ENCODE measurements at places on chromosomes 16 and 17.

DNA sequence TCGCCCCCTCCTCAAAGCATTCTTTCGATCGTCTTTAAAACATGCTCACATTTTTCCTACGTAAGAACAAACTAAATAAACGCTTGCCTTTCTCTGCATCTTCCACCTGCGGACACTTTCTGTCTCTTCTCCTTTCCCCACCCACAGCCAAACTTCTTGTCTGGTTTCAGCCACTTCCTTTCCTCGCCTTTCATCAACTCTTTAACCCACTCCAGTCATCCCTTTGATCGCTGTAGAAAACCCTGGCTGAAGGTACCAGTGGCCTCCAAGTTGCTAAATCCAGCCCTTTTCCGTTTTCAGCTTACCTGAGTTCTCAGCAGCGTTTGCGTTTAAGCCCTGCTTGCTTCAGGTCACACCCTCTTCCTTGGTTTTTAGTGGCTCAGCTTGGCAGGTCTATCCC, 483 bp downstream of the RPA1 start:
- peak; percentile 49 for DNase-seq

- no peak for DNase-seq
Observed at GRCh38 chr17:68576137-68576536, 25.0 kb downstream of the FAM20A start.

DNA sequence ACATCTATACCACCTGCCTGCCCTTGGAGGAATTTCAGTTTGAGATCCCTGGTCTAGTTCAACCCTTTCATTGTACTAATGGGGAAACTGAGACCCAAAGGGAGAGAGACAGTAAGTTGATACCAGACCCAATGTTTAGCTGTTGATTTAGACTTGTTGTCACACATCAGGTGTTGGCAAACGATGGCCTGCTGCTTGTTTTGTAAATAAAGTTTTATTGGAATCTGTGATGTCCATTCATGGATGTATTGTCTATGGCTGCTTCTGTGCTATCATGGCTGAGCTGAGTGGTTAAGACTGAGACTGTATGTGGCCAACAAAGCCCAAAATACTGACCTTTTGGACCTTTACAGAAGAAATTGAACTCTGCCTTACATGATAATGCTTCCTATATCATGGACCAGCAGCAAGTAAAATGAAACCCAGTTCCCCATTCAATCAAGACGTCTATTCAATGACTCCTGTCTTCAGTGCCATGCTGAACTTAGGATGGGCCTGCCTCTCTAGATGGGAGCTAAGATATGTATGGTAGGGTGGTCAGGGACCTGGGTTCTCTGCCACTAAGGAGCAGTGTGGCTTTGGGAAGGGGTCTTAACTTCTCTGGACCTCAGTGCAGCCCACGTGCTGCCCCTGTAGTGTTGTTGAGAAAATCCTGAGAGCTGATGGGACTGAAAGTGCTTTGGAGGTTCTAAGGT, 111.0 kb downstream of the IRX5 start:
- DNase-seq: no peak

- DNase-seq: no peak
Observed at GRCh38 chr16:24418733-24419132, 120.6 kb upstream of the RBBP6 start.

DNA sequence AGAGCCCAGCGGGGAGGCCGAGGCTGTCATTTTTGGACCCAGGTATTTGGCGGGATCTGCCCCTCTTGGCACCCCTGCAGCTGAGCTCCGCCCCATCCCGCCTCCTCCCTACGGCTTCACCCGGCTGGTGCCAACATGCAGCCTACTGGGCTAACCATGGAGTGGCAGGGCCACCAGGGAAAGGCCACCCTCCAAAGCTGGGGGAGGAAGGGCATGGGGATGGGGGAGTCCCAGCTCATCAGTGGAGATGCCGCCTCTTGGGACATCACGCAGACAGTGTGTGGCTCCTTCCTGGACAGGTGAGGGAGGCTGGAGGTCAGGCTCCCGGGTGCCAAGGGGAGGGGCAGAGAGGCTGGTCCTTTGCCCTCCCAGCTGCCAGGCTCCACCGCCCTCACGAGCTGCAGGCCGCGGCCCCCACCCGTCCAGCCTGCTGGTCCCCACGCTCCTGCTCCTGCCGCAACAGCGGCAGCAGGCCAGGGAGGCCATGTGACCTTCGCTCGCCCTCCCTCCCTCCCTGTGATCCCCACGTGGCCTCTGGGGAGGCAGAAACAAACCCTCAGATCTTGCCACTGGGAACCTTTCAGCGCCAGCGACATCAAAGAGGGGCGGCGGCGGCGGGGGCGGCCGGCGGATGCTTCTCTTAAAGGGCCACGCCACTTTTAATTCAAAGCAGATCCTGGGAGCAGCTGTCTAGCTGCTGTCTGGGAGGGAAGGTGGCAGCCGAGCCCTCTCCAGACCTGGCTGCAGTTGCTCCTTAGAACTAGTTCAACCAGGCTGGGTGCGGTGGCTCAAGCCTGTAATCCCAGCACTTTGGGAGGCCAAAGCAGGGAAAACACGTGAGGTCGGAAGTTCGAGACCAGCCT, 6.8 kb upstream of the NOTUM start:
- DNase-seq: peak; percentile 92

GRCh38 chr17:38341035-38341721, 2.6 kb downstream of the GPR179 start:
- DNase-seq: peak; percentile 57

DNA sequence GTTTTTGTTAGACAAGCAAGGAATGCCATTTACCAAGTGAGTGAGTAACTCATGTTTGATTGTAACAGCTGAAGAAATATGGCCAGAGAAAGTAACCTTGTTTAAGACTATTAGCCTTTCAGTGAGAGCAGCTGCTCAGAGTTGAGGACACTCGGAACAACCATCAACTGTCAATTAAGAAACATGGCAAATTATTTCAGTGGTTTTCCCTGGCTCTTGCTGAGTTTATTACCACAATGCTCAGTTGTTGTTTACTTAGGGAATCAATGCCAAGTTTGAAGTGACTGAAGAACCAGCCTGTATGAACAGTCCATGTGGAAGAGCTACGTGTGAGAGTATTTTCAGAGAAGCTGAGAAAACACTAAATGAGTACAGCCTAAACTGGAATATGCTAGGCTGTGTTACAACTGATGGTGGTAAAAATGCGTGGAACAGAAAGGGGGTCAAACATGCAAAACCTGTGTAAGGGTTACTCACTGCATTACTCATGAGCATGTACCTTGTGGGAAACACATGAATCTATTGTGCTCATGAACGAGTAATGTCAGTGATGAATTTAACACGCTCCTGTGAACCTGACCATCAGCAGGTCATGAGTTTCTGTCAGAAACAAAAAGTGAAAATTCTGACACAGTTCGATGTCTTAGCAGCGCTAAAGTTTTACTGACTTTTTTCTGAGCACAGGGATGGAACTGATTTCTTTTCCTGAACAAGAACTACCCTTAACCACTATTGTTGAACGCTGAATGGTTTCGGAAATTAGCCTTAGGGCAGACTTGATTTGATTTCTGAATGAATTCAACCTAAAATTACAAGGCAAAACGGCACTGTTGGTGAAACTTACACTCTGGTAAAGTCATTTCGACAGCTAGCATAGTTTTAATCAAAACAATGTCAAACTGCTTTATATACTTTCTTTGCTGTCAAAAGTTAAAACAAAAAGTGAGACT, 33.5 kb downstream of the GNA13 start:
- no peak for DNase-seq

- DNase-seq: no peak
Observed at GRCh38 chr16:81112453-81112852, 16.3 kb upstream of the GCSH start.

DNA sequence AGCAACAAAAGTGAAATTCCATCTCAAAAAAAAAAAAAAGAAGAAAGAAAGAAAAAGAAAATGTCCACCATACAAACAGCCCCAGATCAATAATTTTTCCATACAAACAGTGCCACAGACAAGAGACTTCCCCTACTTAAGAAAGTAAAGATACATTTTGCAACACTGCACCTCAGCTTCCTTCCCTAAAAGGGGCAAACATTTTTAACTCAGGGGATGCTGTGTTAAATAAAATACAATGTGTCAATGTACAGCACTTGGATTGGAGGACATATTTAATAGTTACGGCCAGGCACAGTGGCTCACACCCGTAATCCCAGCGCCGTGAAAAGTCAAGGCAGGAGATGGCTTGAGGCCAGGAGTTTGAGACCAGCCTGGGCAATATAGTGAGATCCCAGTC, 22.3 kb downstream of the MYH11 start:
- no peak for DNase-seq

- no peak for DNase-seq
Observed at GRCh38 chr17:21528031-21528695, 152.0 kb downstream of the KCNJ12 start.

DNA sequence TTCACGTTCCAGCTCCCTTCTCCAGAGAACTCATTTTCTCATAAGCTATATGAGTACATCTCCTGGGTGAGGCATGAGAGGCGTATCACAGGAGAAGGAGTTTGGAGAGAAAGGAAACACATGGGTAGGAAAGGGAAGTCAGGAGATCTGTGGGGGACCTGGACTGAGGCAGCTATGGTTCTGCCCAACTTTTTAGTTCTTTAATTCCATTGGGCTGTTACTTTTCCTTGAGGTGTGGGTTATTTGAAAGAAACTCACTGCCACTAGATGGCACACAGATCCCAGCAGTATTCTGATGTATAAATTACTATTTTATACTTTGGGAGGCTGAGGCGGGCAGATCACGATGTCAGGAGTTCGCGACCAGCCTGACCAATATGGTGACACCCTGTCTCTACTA, 63.6 kb downstream of the NUP93 start:
- no peak for DNase-seq

GRCh38 chr16:1920727-1921171, 2.5 kb upstream of the HS3ST6 start:
- DNase-seq: peak; percentile 52

DNA sequence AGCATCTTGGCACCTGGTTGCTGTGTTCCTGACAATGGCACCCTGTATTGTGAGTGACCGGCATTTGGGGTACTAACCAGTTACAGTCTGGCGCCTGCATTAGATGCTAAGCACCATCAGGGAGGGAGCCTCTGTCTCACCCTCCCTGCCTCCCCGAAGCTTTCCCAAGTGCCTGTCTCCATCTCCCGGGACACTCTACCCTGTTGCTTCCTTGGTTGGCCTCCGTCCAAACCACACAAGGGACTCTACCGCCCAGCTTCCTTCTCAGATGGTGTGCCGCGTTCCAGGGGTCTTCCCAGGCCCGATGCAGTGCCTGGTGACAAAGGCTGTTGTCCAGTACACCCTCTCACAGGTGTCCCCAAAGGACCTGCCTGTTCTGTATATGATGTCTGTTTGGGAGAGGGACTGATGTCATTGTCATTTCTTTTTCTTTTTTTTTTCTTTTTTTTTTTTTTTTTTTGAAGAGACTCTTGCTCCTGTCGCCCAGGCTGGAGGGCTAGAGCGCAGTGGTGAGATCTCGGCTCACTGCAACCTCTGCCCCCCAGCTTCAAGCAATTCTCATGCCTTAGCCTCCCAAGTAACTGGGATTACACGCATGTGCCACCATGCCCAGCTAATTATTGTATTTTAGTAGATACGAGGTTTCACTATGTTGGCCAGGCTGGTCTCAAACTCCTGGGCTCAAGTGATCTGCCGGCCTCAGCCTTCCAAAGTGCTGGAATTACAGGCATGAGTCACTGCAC, 6.7 kb downstream of the SNN start:
- no peak for DNase-seq

DNA sequence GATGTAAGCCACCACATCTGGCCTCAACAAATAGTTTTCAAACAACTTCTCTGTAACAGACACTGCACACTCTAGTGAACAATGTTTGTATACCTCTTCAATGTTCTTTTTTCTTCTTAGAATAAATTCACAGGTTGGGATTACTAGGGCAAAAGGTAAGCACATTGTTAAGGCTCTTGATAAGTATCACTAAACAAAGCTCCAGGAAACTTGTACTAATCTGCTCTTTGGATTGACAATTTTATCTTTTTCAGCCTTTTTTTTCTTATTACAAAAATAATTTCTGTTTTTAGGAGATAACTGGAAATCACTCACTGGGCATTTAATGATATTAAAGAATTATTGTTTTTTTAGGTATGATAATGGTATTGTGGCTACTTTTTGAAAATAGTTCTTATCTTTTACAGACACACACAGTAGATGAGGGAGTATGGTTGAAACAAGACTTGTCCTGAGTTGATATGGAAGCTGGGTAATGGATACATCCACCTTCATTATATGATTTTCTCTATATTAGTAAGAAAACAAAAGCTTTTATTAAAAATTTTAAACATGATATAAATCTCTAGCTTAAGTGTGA, 7.7 kb upstream of the MPRIP start:
- DNase-seq: no peak

GRCh38 chr17:80356231-80356856, 58.6 kb upstream of the ENDOV start:
- DNase-seq: no peak

DNA sequence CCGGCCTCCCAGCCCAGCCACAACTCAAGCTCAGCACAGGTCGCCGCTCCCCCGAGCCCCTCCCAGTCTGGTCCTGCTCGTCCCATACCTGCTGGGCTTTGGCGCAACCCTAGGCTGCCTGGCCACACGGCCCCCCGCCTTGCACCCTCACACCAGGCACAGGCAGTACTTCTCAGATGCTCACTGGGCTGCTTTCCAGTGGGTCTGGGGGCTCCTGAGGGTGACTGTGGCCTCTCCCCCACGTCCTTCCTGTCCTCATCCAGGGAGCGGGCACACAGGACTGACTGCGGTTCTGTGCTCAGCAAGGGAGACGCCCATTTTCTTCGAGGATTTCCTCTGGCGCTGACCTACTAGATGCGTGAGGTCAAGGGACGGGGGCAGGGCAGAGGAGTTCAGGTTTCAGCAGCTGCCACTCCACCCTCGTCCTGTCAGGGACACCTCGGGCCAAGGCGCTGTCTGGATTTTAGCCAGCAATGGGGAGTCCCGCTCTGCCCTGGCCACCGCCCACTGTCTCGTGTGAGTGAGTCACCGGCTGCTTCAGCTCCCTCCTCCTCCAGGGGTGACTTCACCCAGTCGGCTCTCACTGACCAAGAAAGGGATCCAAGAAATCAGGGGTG, 115.8 kb downstream of the NPIPB11 start:
- DNase-seq: peak; percentile 96

DNA sequence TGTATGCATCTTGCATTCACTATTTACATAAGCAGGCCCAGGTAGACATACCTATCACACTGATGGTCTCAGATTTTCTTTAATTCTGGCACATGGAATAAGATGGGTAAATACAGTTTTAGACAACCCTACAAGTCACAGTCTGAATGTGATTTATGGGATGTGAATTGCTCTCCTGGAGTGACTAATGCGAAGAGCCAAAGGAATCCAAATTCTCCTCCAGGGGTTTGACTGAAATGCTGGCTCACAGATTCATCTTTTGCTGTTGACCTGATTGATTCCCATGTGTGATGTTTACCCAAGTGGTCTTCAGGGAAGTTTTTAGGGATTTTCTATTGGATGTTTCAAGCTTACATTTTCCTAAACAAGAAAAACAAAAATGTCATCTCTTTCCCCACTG, 277.9 kb upstream of the MON1B start:
- no peak for DNase-seq

GRCh38 chr16:84254062-84254461, 14.2 kb upstream of the KCNG4 start:
- DNase-seq: no peak

- DNase-seq: peak; percentile 67
Observed at GRCh38 chr17:40450175-40450574, 6.9 kb downstream of the IGFBP4 start.

- DNase-seq: peak; percentile 73
Observed at GRCh38 chr17:81398832-81399411, 3.7 kb downstream of the BAHCC1 start.

GRCh38 chr16:17335826-17336529, 134.8 kb downstream of the XYLT1 start:
- no peak for DNase-seq

GRCh38 chr16:81710596-81710995, 68.5 kb upstream of the PLCG2 start:
- no peak for DNase-seq
